ENCODE measurements at places on chromosomes 16 and 17.

GRCh38 chr17:41522301-41523224 is 3.9 kb upstream of the KRT15 start:
- DNase-seq, result no peak

GRCh38 chr17:64574646-64575045 is 67.9 kb downstream of the CEP95 start:
- no peak for DNase-seq

GRCh38 chr17:50297407-50297865 is 23.2 kb downstream of the TMEM92 start:
- peak; percentile 74 for DNase-seq

DNA sequence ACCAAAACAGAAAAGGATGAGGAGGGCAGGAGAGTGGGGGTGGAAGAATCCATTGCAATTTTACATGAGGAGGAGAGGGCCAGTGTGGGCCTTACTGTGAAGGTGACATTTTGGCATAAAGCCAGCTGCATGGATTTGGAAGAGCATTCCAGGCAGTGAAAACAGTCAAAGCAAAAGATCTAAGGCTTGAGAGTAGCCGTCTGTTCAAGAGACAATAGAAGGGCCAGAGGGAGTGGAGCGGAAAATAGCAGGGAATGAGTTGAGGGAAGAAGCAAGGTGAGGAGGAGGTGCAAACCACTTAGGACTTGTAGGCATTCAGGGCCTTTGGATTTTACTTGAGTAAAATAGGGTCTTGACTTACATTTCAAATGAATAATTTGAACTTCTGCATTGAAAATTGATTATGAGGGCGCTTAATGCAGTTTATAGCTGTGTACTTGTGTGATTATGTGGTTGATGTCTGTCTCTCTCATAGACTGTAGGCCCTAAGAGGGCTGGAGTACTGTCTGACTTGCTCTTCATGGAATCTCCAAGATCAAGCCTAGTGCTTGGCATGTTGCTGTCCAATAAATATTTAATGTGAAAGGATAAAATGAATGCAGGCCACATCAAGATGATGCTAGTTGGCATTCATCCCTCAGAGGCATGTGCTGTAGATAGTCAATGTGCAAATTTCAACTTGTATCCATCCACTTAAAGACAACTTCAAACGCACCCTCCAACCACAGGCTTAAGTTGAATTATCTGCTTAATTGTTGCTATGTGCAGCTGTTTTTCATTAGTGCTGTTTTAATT is 772.1 kb upstream of the RBFOX1 start:
- no peak for DNase-seq

GRCh38 chr17:38585056-38585917 is 20.5 kb downstream of the SRCIN1 start:
- no peak for DNase-seq

GRCh38 chr17:17947966-17948365 is 24.2 kb downstream of the TOM1L2 start:
- DNase-seq, result no peak

DNA sequence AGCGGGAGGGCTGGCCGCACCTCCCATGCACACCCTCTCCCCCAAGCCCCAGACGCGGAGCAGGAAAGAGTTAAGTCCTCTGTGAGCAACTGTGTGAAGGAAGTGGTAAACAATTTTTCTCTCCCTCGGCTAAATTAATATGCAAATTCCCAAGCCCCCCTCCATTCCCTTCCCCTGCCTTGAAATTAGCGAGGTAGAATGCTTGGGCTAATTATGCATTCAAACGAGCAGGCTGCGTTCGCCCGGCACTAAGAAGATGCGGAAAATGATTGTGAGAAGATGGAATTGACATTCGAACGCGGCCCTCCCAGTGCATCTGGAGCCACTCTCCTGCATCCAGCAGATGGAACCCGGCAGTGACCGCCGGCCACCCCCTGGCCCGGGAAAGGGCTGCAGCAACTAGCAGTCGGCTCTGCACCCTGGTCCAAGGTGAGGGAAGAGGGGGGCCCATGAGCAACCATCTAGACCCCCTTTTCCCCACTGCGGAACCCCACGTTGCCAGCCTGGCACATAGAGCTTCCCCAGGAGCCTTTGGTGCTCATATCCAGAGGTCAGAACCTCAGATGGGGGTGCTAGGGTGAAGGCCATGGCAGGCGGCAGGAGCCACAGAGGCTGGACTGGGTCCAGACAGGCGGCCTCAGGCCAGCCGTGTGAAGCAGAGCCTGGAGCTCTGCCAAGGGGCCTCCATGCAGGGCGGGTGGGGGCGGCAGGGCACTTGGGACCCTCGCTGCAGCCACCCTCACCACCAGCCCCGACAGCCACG is 49.1 kb upstream of the ACSF3 start:
- DNase-seq, result peak; percentile 19

GRCh38 chr17:3610523-3610922 is 1.3 kb upstream of the TRPV1 start:
- no peak for DNase-seq

DNA sequence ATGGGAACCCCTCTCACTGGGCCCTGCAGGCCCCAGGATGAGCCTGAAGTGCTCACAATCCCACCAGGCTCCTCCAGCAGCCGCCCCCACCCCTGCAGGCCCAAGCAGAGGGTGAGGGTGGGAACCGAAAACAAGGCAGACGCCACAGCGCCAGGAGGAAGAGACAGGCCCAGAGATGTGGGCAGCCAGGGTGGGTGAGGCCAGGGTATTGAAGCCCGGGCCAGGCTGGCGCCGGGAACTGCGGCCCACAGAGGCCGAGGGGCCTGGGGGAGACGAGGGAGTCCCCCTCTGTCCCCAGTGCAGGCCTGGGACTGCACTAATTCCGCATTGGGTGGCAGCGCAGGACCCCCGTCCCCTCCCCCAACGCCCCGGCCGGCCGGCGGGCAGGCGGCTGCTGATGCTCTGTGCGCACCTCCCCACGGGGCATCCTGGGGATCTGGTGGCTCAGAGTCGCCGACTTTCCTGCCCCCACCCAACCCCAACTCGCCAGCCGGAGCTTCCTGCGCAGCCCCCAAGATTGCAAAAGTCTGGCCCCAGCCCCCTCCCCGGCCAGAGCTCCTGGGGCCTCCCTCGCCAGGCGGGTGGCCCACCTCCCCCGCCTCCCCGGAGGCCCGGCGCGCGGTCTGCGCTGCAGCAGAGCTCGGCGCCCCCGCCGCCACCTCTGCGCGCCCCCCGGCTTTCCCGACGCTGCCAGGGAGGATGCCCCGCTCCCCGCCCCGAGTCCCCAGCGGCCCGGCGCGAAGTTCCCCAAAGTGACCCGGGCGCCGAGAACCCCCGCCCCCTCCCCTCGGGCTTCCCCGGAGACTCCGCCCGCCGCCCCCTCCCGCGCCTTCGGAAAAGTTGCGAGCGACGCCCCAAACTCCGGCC is 107.8 kb downstream of the ENGASE start:
- no peak for DNase-seq

DNA sequence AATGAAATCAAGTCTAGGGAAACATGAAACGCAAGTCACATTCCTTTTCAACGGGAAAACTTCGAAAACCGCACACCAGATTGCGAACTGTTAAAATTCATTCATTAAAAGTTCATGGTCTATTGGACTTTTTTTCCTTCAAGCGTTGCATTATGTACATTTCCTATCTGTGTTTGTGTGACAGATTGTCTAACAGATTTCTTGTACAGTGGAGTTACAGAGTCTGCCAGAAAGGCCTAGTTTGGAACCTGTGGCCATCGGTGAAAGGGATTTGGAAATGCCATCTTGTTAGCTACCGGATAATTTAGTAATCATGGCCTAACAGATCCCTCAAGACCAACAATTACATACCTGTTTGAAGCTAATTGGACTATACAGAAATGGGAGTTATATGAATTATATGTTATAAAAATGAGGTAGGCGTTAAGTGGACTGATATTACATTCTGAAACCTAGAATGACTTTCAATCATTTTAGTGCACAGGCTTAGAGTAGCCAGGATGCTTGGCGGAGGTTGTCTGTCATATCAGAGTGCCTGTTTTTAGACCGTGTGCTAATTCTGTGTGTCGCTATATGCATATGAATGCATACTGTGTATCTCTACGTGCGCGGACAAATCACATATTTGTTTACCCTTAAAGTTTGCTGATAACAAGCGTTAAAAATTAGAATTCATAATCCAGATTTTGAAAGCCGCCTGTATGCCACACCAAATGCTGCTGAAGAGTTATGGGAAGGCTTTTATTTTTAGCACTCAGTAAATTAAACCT is 885.4 kb upstream of the RBFOX1 start:
- DNase-seq, result no peak

DNA sequence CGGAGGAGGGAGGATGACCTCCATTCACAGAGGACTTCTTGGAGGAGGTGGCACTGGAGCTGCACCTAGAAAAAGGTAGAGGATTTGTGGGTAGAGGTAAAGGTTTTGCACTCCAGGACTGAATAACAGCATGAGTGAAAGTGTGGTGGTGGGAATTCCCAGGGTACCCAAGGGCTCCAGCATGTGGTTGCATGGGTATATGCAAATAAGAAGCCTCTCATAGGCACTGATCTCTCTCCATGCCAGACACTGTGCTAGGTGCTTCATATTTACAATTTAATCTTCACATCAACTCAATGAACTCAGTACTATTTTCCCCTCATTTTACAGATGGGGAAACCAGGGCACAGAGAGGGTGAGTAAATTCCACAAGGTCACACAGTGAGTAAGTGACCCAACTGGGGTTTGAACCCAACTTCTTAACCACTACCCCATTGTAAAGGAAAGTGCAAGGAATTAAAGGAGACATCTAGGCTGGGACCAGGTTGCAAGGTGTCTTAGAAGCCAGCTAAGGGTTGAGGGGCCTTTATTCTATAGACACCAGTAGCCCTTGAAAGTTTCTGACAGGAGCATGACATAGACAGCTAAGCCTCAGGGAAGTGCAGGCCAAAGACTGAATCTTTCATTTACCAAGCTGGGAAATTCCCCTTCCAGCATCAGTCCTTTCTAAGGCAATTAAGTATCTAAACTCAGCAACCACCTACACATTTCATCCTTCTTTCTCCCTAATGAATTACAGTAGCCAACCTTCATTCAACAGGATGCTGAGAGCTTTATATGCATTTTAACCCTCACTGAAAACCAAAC is 21.3 kb downstream of the SCNN1B start:
- no peak for DNase-seq

DNA sequence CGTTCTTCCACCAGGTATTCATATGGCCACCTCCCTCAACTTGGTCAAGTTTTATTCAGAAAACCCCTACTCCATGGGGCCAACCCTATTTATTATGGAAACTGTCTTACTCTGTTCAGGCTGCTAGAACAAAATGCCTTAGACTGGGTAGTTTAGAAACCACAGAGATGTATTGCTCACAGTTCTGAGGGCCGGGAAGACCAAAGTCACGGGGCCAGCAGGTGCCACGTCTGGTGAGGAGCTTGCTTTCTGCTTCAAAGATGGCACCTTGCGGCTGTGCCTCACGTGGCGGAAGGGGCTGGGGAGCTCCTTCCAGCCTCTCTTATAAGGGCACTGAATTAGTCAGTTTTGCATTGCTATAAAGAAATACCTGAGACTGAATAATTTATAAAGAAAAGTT is 74.3 kb downstream of the AXIN2 start:
- DNase-seq, result no peak

GRCh38 chr17:35294756-35295155 is 51.9 kb downstream of the SLFN5 start:
- DNase-seq, result no peak

DNA sequence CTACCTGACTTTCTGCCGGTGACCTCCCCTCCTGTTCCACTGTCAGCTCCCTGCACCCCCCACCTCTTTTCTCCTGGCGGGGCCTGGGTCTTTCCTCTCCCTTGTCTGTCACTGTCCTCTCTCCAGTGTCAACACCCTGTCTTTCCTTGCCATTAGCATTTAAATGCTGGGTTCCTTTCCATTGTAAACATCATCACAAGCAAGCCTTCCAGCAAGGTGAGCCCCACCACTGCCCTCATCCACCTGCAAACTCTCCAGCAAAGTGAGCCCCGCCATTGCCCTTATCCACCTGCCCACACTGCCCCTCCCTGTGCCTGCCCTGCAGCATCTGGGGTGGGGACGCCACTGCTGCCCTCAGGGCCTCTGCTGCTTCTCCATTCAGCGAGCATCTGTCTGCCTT is 195.0 kb downstream of the ENGASE start:
- no peak for DNase-seq

DNA sequence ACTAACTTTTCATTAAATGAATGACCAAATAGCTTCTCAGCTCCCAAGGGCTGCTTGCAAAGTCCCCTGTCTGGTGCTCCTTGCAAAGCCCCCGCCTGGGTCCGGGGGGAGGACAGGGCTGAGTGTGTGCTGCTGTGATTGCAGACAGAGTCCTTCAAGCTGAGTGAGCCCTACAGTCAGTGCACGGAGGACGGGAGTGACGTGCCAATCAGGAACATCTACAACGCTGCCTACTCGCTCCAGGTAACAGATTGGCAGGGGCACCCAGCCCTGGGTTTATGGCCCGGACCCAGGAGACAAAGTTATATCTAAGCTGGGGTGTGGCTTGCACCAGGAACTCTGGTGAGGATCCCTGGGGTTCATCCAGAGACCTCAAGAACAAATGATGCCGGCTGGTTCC is 27.1 kb downstream of the SCNN1G start:
- no peak for DNase-seq

GRCh38 chr16:5590416-5590815 is 492.8 kb upstream of the EEF2KMT start:
- DNase-seq, result no peak

- peak; percentile 75 for DNase-seq
Measured at GRCh38 chr17:75587675-75588595, at the start of gene MYO15B. Gene MYO15B, plus strand, starts transcription at chr17:75587800. Its CDS starts 258 bp downstream, at chr17:75588058.

GRCh38 chr16:70706948-70707465 is 21.2 kb upstream of the MTSS2 start:
- no peak for DNase-seq

DNA sequence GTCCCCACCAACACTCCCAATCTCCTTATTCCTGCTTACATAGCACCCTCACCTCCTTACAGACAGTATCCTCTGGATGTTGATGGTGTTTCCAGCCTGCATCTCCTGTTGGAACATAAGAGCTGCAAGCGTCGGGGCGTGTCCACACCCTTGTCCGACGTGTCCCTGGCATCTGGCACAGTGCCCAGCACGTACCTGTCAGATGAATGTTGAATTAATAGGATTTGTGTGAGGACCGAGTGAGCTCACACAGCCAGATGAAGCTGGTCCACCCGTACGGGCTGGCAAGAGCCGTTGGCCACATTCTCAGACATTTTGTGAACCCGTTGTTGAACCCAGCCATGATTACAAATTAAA is 12.2 kb upstream of the CBX4 start:
- no peak for DNase-seq

DNA sequence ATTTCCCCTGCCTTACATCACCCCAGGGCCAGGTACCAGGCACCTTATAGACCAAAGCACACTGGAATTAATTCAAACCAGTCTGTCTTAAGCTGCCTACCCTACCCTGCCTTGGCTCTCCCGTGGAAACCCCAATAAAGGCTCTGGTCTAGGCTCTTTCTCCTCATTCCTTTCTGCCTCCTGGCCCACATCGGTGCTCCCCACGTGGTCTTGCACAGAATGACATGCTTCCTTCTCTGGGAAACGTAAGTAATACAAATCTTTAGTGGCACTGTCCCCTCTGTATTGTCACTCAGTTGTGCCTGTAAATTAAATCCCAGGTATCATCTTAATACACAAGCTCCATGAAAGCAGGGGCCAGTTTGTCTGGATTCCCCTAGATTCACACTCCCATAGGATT is 16.6 kb downstream of the KRT25 start:
- DNase-seq, result no peak

GRCh38 chr17:2174468-2175293 is 119.8 kb downstream of the HIC1 start:
- DNase-seq, result peak; percentile 81

Measured in heart left ventricle (tissue), 16 donors.